Adrenal gland (tissue), 19 donors: ENCODE measurements at places on chromosomes 2 and 18.

- no peak overlapping the region for H3K4me3 ChIP-seq
- H3K27me3 ChIP-seq: no peaks in the 10 kb centered on the region
- peaks cover 5% of the 10 kb centered on the region for H3K4me1 ChIP-seq
- H3K27ac ChIP-seq: no peak overlapping the region
- DNase-seq: no peak
- no peaks in the 10 kb centered on the region for H3K36me3 ChIP-seq
Observed at GRCh38 chr2:108612153-108612513, 77.9 kb downstream of the LIMS1 start.

DNA sequence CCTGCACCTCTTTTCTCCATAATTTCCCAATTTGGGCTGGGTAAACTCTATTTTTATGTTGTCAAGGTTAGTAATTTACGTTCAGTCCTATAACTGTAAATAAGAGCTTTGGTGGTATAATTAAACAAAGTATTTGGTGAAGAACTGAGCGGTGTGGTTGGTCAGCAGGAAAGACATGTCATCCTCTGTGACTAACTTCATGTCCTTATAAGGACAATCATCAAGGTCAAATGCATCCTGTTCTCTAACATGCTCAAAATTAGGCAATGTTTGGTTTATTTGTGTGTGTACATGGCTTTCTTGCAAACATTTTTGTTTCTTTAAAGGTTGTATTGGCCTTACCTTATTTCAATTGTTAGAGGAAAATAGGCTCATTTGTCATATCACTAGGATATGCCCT is 121.5 kb upstream of the NABP1 start:
- H3K27me3 ChIP-seq: no peaks in the 10 kb centered on the region
- H3K4me3 ChIP-seq: no peak overlapping the region
- no peaks in the 10 kb centered on the region for H3K4me1 ChIP-seq
- DNase-seq: no peak

- no peak overlapping the region for H3K4me3 ChIP-seq
- H3K27me3 ChIP-seq: no peaks in the 10 kb centered on the region
- no peak for DNase-seq
Observed at GRCh38 chr2:217973008-217973787, 29.6 kb downstream of the TNS1 start.

GRCh38 chr2:226701052-226701451 is 98.6 kb downstream of the IRS1 start:
- DNase-seq: no peak
- H3K4me1 ChIP-seq: peaks cover 24% of the 10 kb centered on the region
- H3K4me3 ChIP-seq: no peak overlapping the region
- no peaks in the 10 kb centered on the region for H3K27me3 ChIP-seq
- H3K36me3 ChIP-seq: no peaks in the 10 kb centered on the region

DNA sequence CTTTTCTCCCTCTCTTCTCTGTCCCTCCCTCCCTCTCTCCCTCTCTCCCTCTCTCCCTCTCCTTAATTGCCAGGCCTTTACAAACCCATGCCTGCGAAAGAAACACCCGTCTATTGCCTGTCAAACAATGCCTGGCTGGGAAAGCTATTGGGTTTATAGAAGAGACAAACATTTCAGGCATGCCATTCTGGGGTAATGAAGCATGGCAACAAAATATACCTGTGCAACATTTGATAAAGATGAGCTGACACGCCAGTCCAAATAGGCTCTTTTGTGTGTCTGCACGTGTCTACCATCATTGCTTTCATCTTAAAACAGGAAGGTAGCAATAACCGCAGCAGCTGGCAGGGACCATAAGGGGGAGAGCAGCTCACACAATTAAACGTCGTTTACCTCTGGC is 282.1 kb downstream of the ZNF516 start:
- no peak overlapping the region for H3K4me3 ChIP-seq
- H3K4me1 ChIP-seq: no peaks in the 10 kb centered on the region
- no peak for DNase-seq
- no peak overlapping the region for H3K27ac ChIP-seq
- H3K36me3 ChIP-seq: no peaks in the 10 kb centered on the region
